ENCODE measurements at places on chromosomes 13 and 19.

DNA sequence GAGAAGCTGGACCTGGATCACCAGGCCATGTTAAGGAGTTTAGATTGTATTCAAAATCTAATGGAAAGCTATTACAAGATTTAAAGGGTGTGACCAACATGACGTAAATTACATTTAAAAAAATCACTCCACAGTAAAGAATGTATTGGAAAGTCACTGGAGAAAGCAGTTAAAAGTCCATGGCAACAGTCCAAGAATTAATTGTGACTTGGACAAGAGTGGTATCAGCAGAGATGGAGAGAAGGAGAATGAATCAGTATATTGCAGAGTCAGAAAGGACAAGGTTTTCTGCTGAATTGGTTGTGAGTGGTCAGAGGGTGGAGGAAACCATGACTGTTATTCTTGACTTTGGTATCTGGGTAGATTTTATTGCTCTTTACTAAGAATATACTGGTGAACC is 535.1 kb upstream of the SLITRK1 start:
- no peak for DNase-seq

- no peak for DNase-seq
Measured at GRCh38 chr19:42426643-42427042, 545 bp downstream of the LIPE start.

DNA sequence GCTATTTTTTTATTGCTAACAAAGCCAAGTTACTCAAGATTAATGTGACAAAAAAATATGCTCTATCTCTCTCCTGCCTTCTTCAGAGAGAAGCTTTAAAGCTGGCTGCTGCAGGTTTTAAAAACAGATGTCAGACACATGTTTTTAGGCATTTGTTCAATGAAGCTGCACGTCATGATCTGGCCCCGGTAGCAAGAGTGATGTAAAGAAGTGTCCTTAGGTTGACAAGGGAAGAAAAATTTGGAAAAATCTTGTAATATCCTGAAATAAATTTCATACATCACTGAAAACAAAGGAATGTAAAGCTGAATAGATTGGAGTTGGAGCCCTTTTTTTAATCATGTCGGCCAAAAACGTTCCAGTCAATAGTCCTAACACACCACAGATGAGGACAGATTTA is 531.4 kb upstream of the NBEA start:
- no peak for DNase-seq

DNA sequence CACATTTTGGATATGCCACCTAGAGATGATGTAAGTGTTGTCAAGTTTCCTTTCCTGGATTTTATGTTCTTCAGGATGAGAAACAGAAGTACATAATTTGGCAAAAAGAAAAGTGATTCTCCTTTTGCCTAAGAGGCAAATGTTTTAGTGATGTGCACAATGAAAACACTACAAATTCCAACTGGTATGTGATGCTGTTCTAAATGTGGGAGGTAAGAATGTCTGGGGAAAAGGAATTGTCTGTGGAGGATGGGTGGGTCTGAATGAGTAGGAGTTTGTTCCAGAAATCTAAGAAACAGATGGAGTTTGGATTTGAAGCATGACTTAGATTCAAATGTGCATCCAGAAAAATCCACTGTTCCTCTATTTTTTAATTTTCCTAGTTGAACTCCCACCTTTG is 473.6 kb upstream of the SPRY2 start:
- no peak for DNase-seq

DNA sequence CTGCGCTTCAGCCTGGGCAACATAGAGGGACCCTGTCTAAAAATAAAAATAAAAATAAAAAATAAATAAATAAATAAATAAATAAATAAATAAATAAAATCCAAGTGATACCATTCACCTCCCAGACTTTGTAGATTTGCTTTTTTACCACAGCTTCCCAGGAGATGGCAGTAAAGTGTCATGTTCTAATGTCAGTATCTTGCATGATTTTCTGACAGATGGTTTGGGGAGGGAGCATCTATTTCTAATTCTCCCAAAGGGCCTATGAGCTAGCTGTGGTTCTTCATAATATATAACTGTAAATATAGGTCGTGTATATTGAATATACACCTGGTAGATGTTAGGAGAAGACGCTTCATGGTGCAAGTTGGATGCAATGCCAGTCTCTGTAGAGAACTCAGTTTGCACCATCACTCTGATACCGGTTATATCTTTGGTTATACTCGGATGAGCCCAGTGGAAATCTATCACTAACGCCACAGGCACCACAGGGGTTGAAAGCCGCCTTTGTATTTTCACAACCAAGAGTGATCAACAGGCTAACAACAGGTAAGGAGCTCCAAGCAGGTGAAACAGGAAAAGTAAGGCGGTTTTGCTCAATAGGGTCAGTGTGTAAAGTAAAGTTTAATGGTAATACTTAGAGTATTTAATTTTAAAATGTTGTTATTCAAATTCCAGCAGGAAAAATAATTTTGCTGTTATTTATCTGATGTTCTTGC is 13.9 kb downstream of the APLP1 start:
- DNase-seq: peak; percentile 46

- peak; percentile 92 for DNase-seq
Measured at GRCh38 chr13:112903606-112904195, 65.3 kb upstream of the MCF2L start.

GRCh38 chr19:47102346-47103060 is 11.1 kb downstream of the ZC3H4 start:
- DNase-seq: no peak

- no peak for DNase-seq
Measured at GRCh38 chr13:105721016-105721415, 814.4 kb downstream of the EFNB2 start.

DNA sequence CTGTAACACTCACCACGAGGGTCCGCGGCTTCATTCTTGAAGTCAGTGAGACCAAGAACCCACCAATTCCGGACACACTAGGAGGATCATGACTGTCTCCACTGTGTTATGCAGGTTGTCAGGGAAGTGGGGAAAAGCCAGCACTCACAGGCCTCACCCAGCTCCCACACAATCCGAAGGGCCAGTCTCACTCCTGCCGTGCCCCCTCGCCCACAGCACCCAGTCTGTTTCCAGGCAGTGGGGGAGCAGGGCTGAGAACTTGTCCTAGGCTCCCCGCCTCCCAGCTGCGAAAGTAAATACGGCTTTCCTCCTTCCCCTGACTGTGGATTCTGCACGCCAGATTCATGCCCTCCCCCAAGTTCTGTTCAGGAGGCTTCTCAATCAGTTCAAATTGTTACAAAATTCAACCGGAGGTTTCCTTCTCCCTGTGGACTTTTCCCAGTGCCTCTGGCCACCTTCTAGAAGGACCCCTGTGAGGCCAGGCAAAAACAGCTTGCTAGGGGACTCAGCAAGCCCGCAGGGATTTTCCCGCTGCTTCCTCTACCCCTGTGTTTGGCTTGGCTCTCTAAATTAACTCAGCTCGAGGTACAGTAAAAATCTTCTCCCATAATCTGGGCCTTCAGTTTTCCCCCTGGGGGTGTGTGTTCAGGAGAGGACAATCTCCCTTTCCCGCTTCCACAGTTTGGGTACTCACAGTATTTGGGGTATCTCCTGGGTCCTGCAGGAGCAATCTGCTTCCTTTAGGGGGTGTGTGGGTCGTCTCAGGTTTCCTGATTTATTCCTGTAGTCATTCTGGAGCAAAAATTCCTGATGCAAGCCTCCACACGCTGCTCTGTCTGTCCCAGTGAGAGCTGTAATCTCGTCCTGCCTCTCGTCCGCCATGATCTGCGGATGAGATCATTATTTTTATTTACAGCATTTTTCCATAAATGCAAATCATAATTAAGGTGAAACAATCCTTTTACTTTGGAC is 899.8 kb downstream of the GPC5 start:
- no peak for DNase-seq

DNA sequence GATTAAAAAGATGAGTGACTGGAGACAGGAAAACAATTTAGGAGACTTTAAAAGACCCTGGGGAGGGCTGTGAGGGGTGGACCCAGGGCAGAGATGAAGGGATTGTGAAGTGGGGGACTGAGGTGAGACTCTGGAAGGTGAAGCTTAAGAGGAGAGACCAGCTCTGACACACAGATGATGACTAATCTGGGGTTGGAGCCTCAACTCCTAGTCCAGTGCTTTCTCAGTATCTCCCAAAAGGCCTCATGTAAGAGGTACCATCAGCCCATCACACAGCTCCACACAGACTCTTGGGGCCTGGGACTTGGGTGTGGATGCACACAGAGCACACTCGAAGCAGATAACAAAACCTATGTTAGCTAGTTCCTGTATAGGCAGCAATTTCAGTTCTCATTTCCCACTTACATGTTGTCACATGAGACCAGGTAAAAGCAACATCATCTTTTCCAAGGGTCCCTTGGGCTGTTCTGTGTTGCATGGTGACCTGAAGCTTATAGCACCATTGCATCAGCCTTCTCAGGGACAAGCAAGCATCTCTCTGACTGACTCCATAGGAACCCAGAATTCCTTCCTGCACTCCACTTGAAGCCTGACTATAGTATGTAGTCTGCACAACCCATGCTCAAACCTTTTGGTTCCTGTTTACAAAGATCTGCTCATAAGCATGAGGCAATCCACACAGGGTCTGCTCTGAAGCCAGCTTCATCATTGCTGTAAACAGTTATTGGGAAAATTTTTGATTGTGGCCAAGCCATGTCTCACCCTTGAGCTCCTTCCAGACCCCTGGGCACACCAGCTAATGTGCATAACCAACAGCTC is 88.6 kb upstream of the MYCBP2 start:
- DNase-seq: no peak

- DNase-seq: no peak
Measured at GRCh38 chr13:20778311-20778710, 4.5 kb upstream of the EEF1AKMT1 start.

- no peak for DNase-seq
Measured at GRCh38 chr13:105918842-105919741, 616.4 kb downstream of the EFNB2 start.

GRCh38 chr19:39430675-39431593 is 4.8 kb downstream of the RPS16 start:
- DNase-seq: no peak

DNA sequence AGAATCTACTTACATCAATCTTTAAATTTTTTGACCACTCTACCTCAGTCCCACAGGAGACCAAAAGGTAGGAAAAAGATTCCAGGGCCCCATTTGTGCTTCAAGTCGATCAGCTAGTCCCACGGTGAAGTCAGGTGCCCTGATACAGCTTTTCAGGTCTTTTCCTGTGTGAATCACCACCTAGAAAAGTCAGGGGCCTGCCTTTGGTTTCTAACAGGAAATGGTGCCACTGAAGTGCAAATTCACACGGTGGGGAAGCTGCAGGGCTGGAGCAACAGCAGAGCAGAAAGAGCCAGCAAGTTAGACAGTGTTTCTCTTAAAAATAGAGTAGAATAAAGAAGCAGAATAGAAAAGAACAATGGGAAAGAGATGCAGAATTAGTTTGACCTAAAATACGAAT is 107.5 kb downstream of the KLF12 start:
- DNase-seq: no peak

GRCh38 chr19:47145639-47146486 is 15.2 kb downstream of the SAE1 start:
- DNase-seq: no peak

DNA sequence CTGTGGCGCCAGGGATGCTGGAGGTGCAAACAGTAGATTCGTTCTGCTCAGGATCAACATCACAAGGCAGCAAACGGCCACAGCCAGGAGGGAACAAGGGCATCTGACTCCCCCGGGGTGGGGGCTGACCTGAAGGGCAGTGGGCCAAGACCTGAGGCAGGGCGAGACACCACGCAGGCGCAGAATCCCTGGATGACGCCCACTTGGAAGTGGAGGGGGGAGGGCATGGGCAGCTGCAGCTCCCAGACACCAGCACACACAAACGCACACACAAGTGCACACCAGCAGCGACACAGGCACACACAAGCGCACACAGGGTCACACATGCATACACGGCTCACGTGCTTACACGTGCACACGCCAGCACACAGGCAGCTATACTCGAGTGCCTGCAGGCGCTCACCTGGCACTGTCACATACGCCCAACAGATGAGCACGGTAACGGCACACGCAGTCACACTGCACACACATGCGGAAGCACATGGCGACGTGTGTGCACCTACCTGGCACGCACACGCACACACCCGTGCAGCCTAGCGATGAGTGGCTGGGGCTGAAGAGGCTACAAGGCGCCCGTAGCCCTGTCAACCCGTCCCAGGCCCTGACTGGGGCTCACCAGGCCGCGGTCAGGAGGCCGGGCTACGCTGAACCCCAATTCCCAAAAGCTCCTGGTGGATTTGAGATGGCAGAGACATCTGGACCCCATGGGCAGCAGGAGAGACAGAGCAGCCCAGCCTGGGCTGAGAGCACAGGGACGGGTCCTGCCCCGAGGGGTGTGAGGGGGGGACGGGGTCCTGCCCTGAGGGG is 5.5 kb downstream of the C2CD4C start:
- no peak for DNase-seq

DNA sequence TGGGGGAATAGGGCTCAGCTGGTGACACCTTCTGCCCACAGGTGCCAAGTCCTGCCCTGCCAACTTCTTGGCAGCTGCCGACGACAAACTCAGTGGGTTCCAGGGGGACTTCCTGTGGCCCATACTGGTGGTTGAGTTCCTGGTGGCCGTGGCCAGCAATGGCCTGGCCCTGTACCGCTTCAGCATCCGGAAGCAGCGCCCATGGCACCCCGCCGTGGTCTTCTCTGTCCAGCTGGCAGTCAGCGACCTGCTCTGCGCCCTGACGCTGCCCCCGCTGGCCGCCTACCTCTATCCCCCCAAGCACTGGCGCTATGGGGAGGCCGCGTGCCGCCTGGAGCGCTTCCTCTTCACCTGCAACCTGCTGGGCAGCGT is 2.1 kb downstream of the P2RY11 start:
- no peak for DNase-seq

- no peak for DNase-seq
Measured at GRCh38 chr19:10110972-10111317, 548 bp upstream of the P2RY11 start.

DNA sequence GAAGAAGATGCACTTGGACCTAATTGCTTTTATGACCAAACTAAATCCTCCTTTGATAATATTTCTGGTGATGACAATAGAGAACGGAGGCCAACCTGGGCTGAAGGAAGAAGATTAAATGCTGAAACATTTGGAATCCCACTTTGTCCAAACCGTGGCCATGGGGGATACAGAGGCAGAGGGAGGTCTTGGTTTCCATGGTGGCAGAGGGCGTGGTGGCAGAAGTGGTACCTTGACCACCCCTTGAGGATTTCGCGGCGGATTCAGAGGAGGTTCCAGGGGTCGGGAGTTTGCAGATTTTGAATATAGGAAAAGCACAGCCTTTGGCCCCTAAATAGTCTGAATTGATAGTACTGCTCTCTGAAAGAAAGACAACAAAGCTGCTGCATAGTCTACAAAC is 7.2 kb upstream of the LILRB3 start:
- DNase-seq: no peak

DNA sequence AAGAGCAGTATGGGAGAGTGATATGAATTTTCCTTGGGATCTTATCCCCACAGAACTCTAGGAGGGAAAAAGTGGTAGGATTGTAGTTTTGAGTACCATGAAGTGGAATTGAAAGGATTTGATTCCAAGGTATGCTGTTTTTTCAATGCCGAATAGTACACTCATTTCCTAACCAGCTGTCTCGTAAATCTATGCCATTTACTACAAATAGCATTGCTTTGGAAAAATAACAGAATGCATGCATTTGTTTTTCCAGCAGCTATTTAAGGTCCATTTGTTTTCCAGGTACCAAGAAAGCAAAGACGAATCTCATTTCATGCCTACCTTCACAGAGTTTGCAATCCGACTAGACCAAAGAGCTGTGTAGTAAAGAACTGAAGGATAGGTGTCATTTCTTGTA is 10.5 kb downstream of the POLR1D start:
- DNase-seq: no peak
